DND-41 (cell line): ENCODE measurements at places on chromosomes 11 and 22.
A peak's percentile ranks its signal among the peaks of the same experiment; 100 is the strongest.

- H3K4me1 ChIP-seq: peaks cover 5% of the 10 kb centered on the region
- DNase-seq: no peak
- no peak overlapping the region for H3K27ac ChIP-seq
- H3K36me3 ChIP-seq: no peaks in the 10 kb centered on the region; the same call in 1 of the 2 replicates
- no peak overlapping the region for H3K4me3 ChIP-seq
These were observed 13.0 kb downstream of the GRAP2 start for GRCh38 chr22:39913886-39914285.

GRCh38 chr11:112553205-112553731 is 292.6 kb upstream of the PLET1 start:
- no peaks in the 10 kb centered on the region for H3K36me3 ChIP-seq
- no peaks in the 10 kb centered on the region for H3K27me3 ChIP-seq
- no peak for DNase-seq
- H3K27ac ChIP-seq: no peak overlapping the region
- H3K4me1 ChIP-seq: no peaks in the 10 kb centered on the region
- H3K4me3 ChIP-seq: no peak overlapping the region

DNA sequence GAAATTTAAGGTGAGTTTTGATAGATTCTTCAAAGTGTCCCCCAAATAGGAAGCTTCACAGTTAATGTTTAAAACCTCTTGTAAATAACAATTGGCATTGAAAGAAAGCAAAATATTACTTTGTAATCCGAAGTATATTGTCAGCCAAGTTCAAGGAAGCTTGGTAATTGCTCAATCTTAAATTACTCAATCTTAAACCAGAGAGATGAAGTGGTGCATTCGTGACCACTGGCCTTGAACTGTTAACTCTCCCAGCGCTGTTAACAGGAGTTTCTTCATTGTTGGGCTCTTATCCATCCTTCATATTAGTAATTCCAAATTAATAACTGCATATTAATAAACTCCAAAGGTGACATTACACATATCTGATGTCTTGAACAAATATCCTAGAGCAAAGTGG is 20.6 kb upstream of the FDX1 start:
- no peaks in the 10 kb centered on the region for H3K36me3 ChIP-seq
- DNase-seq: no peak
- no peaks in the 10 kb centered on the region for H3K27me3 ChIP-seq
- H3K4me1 ChIP-seq: no peaks in the 10 kb centered on the region
- H3K27ac ChIP-seq: no peak overlapping the region
- H3K4me3 ChIP-seq: no peak overlapping the region

- no peak overlapping the region for H3K27ac ChIP-seq
- DNase-seq: no peak
- H3K4me3 ChIP-seq: no peak overlapping the region
- peaks cover 34% of the 10 kb centered on the region for H3K4me1 ChIP-seq
- H3K27me3 ChIP-seq: no peaks in the 10 kb centered on the region
- H3K36me3 ChIP-seq: no peaks in the 10 kb centered on the region
These were observed 5.4 kb upstream of the POU2AF1 start for GRCh38 chr11:111384494-111384893.

GRCh38 chr11:86760577-86760976 is 39.8 kb upstream of the PRSS23 start:
- H3K27ac ChIP-seq: no peak overlapping the region
- H3K27me3 ChIP-seq: no peaks in the 10 kb centered on the region
- H3K36me3 ChIP-seq: no peaks in the 10 kb centered on the region
- DNase-seq: no peak
- no peak overlapping the region for H3K4me3 ChIP-seq
- H3K4me1 ChIP-seq: no peaks in the 10 kb centered on the region

DNA sequence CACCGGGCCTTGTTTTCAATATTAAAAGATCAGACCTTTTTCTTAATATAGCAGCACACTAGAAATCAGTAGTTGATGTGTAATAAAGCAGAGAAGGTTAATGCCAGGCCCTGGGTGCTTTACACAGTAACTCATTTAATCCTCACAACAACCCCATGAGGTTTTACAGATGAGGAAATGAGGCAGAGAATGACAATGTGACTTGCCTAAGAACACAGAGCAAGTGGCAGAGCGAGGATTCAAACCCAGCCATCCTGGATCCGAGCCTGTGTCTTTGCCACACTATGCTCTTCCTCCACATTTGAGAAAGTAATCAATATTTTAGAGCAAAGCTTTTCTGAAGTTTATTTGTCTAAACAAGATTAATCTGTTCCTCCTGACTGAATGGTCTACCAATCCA is 7.2 kb downstream of the JAML start:
- H3K36me3 ChIP-seq: no peaks in the 10 kb centered on the region
- no peak for DNase-seq
- no peaks in the 10 kb centered on the region for H3K27me3 ChIP-seq
- no peak overlapping the region for H3K4me3 ChIP-seq
- H3K4me1 ChIP-seq: peaks cover 4% of the 10 kb centered on the region; the same call in 1 of the 2 replicates
- H3K27ac ChIP-seq: no peak overlapping the region

- peaks cover 59% of the 10 kb centered on the region for H3K36me3 ChIP-seq
- H3K4me1 ChIP-seq: no peaks in the 10 kb centered on the region
- H3K27me3 ChIP-seq: no peaks in the 10 kb centered on the region
These were observed 16.0 kb upstream of the PRG2 start for GRCh38 chr11:57406337-57406904.

DNA sequence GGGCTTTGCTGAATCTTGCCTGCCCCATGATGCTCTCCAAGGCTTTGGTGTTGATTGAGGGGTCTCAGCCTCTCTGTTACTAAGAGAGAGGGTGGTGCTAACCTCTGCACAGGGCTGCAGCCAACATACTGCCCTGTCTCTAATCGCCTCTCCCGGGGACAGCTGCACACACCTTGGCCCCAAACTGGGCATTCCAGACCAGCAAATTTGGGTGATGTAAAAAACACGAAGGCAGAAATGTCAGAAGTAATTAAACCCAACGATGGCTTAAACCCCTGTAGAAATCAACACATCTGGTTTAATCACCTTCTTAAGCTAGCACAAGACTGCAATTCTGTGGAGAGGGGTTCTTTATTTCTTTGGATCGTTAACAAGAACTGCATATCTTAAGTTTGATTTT is 116.5 kb downstream of the FEZ1 start:
- no peaks in the 10 kb centered on the region for H3K36me3 ChIP-seq
- peaks cover 16% of the 10 kb centered on the region for H3K27me3 ChIP-seq
- H3K27ac ChIP-seq: no peak overlapping the region
- no peak overlapping the region for H3K4me3 ChIP-seq

DNA sequence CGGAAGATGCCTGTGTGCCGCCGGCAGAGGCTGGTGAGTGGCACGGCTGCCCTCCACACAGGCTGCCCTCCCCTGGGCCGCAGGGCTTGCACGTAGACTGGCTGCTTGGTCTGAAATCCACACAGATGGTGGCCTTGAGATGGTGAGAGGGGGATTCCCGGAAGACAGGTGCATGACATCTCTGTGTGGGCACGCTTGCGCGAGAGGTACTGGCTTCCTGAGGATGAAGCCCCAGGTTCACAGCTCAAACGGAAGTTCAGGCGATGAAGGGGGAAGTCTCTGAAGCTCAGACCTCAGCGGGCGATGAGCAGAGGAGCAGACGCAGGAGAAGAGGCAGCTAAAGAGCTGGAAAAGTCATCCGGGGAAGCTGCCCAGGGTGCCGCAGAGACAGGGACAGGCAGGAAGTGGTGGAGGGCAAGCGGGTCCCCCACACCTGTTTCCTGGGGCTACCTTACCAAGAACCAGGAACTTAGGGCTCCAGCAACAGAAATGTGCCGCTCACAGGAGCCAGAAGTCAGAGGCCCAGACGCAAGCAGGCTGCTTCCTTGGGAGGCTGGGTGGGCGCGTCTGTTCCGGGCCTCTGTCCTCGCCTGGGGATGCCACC is 7.2 kb downstream of the CRELD2 start:
- no peak overlapping the region for H3K4me3 ChIP-seq
- peaks cover 8% of the 10 kb centered on the region; the same call in 1 of the 2 replicates for H3K36me3 ChIP-seq
- peak overlapping the region; percentile 42 for H3K27ac ChIP-seq

DNA sequence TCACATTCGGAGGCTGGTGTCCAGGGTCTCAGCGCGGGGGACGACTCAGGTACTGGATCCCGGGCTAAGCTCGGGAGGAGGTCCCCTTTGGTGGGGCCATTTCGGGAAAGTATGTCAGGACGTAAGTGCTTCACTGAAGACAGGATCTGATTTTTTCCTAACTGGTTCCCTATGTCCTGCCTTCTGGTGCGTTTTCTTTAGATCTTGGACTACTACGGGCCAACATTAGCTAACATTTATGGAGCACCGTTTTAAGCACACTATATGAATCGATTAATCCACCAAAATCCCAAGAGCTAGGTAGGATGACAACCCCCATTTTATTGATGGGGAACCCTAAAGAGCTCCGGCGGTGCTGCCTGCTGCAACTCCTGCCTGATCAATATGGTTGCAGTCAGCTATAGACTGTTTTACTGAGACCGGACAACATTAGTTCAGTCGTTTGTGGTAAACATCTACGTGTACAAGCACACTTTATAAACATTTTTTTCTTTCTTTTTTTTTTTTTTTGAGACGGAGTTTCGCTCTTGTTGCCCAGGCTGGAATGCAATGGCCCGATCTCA is 17.0 kb upstream of the WDR74 start:
- H3K4me1 ChIP-seq: peaks cover 51% of the 10 kb centered on the region
- peak overlapping the region; percentile 96 for H3K27ac ChIP-seq
- H3K4me3 ChIP-seq: peak overlapping the region; percentile 47
- no peaks in the 10 kb centered on the region for H3K27me3 ChIP-seq
- DNase-seq: no peak

GRCh38 chr11:134228625-134229024 is 4.2 kb downstream of the VPS26B start:
- H3K36me3 ChIP-seq: peaks cover 54% of the 10 kb centered on the region
- no peak overlapping the region for H3K4me3 ChIP-seq
- H3K27ac ChIP-seq: no peak overlapping the region

DNA sequence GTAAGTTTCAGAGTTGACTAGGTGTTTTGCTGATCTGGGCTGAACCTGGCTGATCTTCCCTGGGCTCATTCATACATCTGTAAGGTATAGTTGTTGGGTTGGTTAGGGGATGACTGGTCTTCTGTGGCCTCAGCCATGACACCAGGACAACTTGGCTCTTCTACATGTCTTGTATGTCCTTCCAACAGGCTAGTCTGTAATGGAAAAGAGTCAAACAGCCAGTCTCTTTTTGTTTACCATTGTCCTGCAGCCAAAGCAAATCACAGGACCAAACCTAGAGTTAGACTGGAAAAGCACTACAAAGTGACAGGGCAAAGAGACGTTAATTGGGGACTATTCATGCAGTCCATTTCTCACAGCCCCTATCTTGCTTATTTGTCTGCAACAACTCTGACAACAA is 17.8 kb downstream of the SERPING1 start:
- H3K27me3 ChIP-seq: no peaks in the 10 kb centered on the region
- DNase-seq: no peak
- H3K27ac ChIP-seq: no peak overlapping the region
- H3K36me3 ChIP-seq: no peaks in the 10 kb centered on the region
- no peak overlapping the region for H3K4me3 ChIP-seq

GRCh38 chr22:50471197-50471847 is 3.5 kb downstream of the SBF1 start:
- no peaks in the 10 kb centered on the region for H3K27me3 ChIP-seq
- H3K27ac ChIP-seq: peak overlapping the region; percentile 91
- no peak for DNase-seq

- no peaks in the 10 kb centered on the region for H3K4me1 ChIP-seq
- no peaks in the 10 kb centered on the region for H3K27me3 ChIP-seq
- H3K4me3 ChIP-seq: no peak overlapping the region
These were observed 198.5 kb upstream of the CTSC start for GRCh38 chr11:88535916-88536547.

GRCh38 chr11:92960886-92961285 is 8.6 kb upstream of the MTNR1B start:
- H3K27me3 ChIP-seq: no peaks in the 10 kb centered on the region
- no peaks in the 10 kb centered on the region for H3K4me1 ChIP-seq
- H3K27ac ChIP-seq: no peak overlapping the region

DNA sequence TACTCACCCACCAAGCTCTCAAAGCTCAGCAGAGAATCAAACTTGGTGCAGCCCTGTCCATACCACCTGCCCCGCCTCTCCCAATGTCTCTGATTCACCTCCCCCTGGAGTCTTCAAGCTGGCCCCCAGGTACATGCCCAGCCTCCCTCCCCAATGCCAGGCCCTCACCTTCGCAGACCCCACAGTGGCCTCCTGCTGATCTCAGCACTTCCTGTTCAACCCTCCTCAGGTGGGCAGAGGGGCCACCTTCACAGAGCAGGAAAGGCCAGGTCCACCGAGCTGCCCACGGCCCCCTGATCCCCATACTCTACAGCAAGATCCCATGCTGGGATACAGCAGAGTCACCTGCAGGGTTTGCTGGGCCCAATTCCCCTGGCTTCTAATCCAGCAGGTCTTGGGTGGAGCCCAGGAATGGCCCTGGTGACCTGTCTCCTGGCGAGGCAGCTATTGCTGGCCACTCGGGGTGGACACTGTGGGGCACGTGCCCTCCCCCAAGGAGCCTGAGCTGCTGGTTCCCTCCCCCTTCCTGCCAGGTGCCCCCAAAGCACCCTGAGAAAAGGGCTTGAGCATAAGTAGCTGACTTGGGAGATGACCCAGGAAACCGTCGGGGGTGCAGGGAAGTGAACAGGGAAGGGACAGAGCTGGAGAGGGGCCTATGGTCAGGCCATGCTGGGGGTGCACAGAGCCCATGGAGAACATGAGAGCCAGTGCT is 150.7 kb downstream of the BRD1 start:
- H3K36me3 ChIP-seq: no peaks in the 10 kb centered on the region
- no peaks in the 10 kb centered on the region for H3K4me1 ChIP-seq
- no peak for DNase-seq
- H3K4me3 ChIP-seq: no peak overlapping the region

- H3K4me1 ChIP-seq: no peaks in the 10 kb centered on the region
- no peaks in the 10 kb centered on the region for H3K36me3 ChIP-seq
- no peaks in the 10 kb centered on the region for H3K27me3 ChIP-seq
- H3K4me3 ChIP-seq: no peak overlapping the region
These were observed 62.2 kb upstream of the FDX1 start for GRCh38 chr11:110367571-110367970.

DNA sequence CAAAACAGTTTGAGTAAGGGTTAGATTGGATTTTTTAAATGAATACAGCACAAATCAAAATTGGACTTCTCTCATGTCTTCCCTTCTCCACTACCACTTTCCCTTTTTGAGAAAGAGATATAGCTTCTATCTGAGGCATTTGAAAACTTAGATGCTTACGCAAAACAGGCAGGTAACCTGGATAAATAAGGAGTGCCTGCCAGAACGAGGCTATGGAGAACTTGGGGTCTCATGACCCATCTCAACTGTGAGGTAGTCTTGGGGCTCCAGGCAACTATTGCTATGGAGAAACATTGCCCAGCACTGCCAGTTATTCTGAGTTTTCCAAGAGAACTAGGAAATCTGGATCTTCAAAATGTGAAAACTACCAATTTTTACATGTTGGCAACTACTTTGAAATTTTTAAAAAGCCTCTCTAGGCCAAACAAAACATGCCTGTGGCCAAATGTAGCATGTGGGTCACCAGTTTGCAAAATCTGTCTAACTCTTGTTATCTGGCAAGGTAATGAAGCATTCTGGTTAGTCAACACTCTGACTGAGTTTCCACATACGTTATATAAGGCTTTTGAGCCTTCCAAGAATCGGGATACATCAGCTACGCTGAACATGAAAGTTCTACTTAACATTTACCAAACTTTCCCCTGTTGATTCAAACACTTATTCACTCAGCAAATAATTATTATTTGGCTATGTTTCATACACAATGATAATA is 752.7 kb downstream of the KCNA4 start:
- H3K27ac ChIP-seq: no peak overlapping the region
- no peaks in the 10 kb centered on the region for H3K4me1 ChIP-seq
- no peaks in the 10 kb centered on the region for H3K27me3 ChIP-seq
- H3K4me3 ChIP-seq: no peak overlapping the region
- H3K36me3 ChIP-seq: no peaks in the 10 kb centered on the region

GRCh38 chr11:61645179-61645868 is 34.9 kb upstream of the DAGLA start:
- H3K36me3 ChIP-seq: no peaks in the 10 kb centered on the region
- no peak overlapping the region for H3K4me3 ChIP-seq
- H3K27me3 ChIP-seq: peaks cover 2% of the 10 kb centered on the region
- no peaks in the 10 kb centered on the region for H3K4me1 ChIP-seq
